Stimulated activated CD4-positive, alpha-beta T cell treated with anti-CD3 and anti-CD28 coated beads, TNF-alpha, amount 100 ng/mL, for 24 hours (primary cell): ENCODE measurements at places on chromosomes 4 and X.

DNA sequence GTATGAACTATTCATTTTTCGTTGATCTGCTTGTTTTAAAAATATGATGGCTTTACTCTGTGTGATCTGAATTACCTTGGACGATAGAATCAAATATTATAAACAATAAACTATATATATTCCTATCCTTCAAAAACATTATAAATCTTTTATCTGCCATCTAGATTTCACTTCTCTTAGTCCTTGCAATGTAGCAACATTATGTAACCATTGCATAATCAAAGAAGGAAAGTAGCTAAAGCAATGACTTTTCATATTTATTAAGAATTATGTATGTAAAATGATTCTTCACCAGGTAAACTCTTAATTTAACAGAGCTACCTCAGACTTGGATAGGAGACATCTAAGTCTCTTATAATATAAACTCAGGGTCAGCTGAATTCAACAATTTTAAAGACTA is 210.5 kb downstream of the ADAMTS3 start:
- no peak for DNase-seq

- no peak for DNase-seq
Observed at GRCh38 chrX:129608496-129608895, 46.3 kb downstream of the APLN start.

- DNase-seq: no peak
Observed at GRCh38 chrX:108245462-108245861, 153.9 kb downstream of the ATG4A start.

- DNase-seq: no peak
Observed at GRCh38 chr4:173524218-173525117, 5.6 kb downstream of the HAND2 start.

DNA sequence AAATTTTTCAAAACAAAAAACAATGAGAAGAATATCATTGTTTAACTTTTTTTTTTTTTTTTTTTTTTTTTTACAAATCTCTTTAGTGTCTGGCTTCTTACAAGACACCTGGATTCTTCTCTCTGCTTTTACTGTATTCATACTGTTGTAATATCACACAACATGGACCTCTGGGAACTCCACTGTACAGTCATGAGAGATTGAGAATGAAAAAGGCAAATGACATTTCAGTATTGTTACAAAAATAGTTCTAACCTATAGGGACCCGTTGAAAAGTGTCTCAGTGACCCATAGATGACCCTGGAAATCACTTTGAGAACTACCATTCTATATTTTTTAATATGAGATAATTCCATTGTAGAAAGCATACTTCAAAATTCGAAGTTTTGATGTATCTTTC is 124.4 kb downstream of the SLIT2 start:
- DNase-seq: no peak
